Lung microvascular endothelial cell (primary cell): ENCODE measurements at places on chromosomes 3 and 15. TPM values are rescaled to one million over a fixed set of nuclear protein-coding genes. Genes with fewer than 3 reads are reported as not detected.

TRIM42 gene
- not detected in 2 replicates for total RNA-seq

PLA1A gene
- 3.5 and 6.2 TPM in 2 replicates for total RNA-seq

DNA sequence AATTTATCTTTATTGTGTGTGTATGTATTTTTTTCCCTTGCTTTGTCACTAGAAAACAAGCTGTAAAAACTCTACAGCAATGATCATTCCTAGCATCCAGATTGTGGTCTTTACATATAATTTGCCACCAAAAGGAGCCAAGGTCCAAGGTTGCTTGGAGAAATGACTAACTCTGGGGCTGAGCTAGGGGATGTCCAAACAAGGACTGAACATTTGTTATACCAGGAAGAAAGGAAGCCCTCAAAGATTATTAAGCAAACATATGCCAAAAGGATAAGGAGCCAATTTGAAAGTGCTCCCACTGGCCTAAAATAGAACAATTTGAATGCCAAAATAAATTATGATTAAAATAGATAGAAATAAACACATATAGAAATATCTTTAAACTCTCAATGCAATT, 293.3 kb downstream of the ZIC1 start:
- no peak for DNase-seq

- DNase-seq: no peak
Measured at GRCh38 chr15:52259503-52259902, 36.1 kb downstream of the MYO5C start.

AP3S2 gene
- 21.6 and 30.0 TPM in 2 replicates for total RNA-seq

PSTPIP1 gene
- total RNA-seq: under 0.01 and 0.40 TPM in 2 replicates

- no peak for DNase-seq
Measured at GRCh38 chr3:21618695-21619094, 132.3 kb downstream of the ZNF385D start.

- no peak for DNase-seq
Measured at GRCh38 chr3:50637011-50637410, 20.1 kb downstream of the MAPKAPK3 start.

ACOX2 gene
- 0.44 and 0.60 TPM in 2 replicates for total RNA-seq

DNA sequence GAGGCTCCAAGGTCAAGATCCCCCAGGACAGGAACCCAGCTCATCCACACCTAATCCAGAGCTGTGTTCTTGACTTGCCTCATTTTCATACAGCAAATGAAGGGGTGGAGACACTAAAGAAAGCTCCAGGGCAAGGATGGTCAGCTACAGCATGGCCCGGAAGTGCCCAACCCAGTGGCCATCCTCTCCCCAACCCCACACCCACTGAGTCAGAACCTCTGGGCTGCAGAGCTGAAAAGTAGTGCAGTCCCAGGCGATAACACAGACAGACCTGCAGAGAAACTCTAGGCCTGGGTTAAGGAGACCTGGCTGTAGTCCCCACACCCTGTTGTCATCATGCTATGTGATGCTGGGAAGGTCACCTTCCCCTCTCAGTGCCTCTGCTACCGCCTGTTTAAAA, 85.3 kb downstream of the SEMA5B start:
- no peak for DNase-seq

DNA sequence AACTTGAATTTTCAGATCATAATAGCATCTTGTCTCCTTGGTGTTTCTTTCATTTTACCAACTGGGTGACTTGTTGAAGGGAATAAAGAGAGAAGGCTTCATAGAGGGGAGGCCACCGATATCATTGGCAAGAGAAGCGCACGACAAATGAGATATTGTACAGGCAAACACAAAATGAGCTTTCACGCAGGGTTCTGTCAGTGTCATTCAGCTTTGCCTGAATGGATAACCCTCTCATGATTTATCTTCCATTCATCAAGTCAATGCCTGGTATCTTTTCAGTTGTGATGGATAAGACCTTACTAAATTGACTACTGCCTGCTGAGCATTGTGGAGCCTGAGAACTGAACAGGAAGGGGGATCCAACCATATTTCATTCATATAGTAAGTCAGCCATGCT, 188.6 kb upstream of the EPHA3 start:
- no peak for DNase-seq

- DNase-seq: peak; percentile 17
Measured at GRCh38 chr3:13879946-13880810, at the start of gene WNT7A. TSS of gene WNT7A (minus strand) at chr3:13880071. CDS start at chr3:13879816, 255 bp downstream.

DNA sequence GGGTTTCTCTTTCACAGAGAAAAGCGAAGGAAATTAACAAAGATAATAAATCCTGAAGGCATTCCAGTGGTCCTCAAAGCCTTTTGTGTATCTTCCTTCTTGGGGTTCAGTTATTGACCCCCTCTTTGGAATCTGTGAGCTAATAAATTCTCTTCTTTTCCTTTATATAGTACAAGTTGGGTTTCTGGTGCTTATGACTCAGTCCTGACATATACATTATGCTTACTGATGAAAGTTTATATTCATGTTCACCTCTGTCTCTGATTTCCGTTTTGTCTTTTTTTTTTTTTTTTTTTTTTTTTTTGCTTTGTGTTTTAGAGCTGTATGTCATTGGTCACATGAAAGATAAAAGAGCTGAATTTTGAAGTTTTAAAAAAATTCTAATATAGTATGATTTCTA, 230.7 kb upstream of the RBMS3 start:
- no peak for DNase-seq

DNA sequence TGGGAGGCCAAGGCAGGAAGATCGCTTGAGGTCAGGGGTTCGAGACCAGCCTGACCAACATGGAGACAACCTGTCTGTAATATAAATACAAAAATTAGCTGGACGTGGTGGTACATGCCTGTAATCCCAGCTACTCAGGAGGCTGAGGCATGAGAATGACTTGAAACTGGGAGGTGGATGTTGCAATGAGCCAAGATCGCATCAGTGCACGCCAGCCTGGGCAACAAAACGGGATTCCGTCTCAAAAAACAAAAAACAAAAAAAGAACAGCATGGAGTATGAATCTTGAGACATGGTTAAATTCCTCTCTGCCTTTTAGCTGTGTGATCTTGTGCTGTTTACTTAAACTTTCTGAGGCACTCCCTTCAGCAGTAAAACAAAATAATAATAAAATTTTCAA, 244.9 kb downstream of the FGF12 start:
- DNase-seq: no peak

- DNase-seq: no peak
Measured at GRCh38 chr3:193545304-193545703, 9.4 kb downstream of the ATP13A4 start.

DNA sequence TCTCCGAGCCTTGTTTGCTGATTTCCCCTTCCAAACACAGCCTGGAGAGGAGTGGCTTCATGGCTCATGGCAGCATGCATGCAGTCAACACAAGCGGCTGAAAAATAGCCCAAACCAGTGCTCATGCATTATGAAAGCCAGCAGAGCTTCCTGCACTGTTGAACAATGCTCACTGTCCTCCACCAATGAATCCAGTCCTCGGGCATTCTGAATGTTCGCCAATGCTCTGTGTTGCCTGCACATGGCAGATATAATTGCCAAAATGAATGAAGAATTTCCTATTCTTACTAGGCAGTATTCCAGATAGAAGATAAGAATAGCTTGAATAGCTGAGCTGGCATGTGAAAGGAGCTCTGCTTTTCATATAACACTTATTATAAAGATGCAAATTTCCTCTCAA, 252.7 kb downstream of the ROBO1 start:
- DNase-seq: peak; percentile 89

DNA sequence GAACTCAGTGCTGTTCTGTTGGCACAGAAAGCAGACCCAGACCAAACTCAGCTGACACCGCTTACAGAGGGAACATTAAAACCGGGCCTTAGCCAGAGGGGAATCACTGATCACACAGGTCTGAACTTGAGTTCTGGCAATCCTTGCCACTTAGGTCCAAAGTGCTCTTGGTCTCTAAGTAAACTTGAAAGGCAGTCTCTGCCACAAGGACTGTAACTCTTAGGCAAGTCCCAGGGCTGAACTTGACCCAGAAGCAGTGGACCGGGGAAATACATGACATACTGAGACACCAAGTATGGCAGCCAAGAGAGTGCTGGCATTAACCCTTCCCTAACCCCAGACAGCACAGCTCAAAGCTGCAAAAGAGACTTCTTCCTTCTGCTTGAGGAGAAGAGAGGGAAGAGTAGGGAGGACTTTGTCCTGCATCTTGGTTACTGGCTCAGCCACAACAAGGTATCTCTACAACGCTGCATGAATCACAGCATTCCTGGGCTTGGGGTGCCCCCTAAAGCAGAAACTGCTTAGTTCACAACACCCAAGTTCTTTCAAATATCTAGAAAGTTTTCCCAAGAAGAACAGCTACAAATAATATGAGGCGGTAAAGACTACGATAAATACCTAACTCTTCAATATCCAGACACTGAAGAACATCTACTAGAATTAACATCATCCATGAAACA, 32.5 kb downstream of the NAALADL2 start:
- no peak for DNase-seq

DNA sequence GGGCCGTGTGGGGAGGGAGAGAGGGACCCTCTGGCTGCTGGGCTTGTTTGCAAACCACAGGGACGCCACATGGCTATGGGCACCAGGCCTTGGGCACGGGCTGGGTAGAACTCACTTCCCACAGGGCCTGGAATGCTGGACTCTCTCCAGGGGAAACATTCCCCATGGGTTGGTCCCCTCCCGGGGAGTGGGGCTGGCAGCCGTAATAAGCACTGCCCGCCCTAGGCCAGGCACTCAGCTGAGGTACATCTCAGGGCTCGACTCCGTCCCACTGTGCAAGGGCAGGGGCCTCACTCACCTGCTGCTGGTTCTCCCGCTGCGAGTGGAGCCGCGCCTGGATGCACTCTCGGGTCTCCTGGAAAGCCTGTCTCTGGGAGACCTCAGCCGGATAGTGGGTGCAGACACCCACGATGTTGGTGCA, 96.7 kb downstream of the ADCY5 start:
- no peak for DNase-seq

LRRC31 gene
- total RNA-seq: not detected in 2 replicates

- DNase-seq: no peak
Measured at GRCh38 chr15:85950101-85950500, 129.6 kb upstream of the AGBL1 start.

DNA sequence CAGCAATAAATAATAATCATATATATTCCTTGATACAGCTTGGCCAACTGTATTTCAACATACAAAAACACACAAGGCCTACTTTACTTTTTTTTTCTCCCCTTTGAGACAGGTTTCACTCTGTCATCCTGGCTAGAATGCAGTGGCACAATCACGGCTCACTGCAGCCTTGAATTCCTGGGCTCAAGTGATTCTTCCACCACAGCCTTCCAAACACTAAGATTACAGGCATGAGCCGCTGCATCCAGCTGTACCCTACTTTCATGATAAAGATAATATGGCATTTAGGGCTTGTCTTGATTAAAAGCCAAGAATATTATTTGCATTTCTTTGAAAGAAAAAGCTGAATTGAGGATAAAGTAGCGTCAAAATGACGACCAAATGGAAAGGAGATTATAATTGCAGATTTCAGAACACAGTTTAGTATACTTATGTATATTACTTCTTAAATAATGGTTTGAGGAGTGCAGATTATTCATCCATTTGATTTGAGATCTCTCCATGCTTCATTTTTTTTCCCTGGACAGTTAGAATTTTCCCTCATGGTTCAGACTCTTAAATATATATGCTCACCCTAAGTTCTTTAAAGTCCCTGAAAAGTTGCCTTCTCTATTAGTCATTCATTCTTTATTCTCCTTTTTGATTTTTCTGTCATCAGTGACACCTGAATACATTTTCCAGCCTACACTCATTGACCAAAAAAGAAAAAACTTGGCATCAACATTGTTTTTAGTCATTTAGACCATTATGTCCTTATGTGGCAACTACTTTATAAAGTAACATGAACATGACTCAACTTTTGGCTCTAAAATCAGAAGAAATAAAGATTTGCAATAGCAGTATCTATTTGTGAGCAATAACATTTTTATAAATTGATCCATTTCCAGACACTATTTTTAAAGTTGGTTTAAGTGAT, 48.5 kb upstream of the MLF1 start:
- DNase-seq: no peak

DNA sequence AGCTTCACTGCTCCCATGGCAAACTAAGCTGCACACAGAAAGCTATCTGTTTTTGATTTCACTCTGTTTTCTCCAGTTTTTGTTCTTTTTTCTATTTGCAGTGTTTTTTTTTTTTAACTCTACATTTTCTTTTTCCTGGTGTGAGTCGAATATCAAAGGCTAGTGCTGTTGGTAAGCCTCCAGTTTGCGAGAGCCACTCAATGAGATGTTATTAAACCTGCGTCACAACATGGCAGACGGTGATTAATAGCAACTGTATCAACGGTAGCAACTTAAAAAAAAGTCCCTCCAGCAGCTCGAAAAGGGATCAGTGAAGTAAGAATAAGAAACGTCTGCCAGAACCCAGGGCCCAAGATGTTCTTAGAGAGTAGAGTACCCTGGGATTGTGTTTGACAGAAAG, 84.1 kb downstream of the MEIS2 start:
- DNase-seq: no peak

DNA sequence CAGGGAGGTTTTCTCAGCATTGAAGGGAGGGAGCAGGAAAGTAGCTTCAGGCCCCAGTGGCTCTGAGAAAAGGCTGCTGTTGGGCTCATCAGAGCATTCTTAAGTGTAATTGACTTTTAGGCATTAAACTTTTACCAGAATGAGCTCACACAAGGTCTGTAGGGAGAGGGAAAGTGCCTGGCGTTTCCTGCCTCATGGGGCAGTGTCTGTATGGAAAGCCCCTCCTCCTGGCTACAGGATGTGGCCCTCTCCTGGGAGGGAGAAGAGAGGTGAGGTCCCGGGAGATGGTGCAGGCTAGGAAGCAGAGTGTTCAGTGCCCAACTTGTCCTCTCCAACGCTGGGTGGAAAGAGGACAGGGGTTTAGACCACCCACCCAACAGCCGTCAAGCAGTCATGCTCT, 21.3 kb upstream of the SCN10A start:
- DNase-seq: no peak

OR5K3 gene
- total RNA-seq: not detected in 2 replicates

DNA sequence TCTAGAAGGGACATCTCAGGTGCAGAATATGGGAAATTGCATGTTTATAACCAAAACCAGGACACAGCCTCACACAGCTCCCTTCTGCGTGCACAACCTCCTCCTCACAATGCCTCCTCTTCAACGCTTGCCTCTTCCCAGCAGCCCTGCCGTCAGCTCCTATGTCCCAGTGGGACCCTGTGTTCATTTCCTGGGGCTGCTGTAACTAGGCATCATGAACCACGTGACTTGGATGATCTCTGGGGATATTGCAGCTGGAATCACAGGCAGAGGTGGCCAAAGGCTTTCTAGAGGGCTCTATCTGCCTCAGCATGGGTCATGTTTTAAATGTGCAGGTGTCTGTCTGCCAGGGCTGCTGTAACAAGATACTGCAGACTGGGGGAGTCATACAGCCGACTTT, 375.3 kb downstream of the OCA2 start:
- DNase-seq: no peak

GRCh38 chr3:64494526-64494925, 193.3 kb downstream of the ADAMTS9 start:
- DNase-seq: no peak

LTK gene
- total RNA-seq: under 0.01 TPM in 1 of 2 replicates, not detected in the other

SCG3 gene
- under 0.01 and 0.22 TPM in 2 replicates for total RNA-seq
